CD4-positive, alpha-beta T cell treated with Interleukin-2 at 100 ng/mL for 4 hours (primary cell): ENCODE measurements at places on chromosomes 2 and 18.
A peak's percentile ranks its signal among the peaks of the same experiment; 100 is the strongest.

GRCh38 chr2:28357055-28357454, 35.6 kb upstream of the FOSL2 start:
- no peak for DNase-seq

DNA sequence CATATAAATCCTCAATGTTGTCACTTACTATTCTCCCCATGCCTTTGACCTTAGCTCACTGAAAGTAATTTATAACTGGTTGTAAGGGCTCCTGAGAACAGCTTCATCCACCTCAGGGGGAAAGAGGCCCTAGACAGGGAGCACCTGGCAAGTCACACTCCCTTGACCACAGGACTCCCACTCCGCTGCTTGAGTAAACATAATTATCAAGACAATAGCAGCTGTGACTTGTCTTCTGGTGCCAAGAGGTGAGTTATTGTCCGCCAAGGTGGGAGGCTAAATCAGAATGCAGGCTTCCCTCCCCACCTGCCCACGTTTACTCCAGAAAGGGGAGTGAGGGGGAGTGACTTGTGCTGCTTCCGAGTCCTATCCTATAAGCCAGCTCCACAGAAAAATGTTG, 230.6 kb upstream of the LRATD1 start:
- DNase-seq: no peak

DNA sequence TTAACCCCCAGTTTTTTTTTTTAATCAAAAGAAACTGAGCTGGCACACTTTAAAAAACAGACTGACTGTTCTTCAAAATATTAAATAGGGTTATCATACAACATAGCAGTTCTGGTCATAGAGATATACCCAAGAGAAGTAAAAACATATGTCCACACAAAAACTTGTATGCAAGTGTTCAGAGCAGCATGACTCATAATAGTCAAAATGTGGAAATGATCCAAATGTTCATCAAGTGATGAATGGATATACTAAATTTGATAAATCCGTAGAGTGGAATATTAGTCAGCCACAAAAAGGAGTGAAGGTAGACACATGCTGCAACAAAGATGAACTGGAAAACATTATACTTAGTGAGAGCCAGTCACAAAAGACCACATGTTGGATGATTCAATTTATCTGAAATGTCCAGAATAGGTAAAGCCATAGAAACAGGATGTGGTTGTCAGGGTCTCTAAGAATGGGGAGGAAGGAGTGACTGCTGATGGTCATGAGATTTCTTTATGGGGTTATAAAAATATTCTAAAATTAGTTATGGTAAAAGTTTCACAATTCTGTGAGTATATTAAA, 5.1 kb downstream of the SMIM21 start:
- no peak for DNase-seq

DNA sequence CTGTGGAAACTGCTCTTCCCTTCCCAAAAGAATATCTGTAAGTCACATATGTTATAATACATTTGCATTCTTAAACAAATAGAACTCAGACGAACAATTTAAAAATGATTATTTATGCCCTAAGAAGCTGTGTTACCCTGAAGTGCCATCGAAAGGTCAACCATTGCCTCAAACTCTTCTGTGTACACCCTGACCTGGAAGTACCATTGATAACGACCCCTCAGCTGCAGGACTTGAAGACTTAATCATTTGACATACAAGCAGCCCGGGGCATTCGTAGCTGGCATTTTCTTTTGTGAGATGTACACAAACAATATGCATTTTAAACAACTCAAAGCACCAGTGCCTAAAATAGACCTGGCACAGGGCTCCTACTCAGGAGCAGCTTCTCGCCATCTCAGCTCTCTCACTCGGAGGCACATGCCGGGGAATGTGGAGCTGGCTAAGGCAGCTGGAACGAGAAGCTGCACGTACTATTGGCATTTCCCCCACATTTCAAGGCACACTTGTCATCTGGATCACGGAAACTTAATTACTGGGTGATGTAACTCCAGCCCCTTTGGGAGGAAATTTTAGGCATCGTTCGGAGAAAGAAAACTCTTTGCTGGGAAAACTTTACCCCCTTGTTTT, 170.0 kb upstream of the GALNT5 start:
- DNase-seq: no peak

- DNase-seq: no peak
Observed at GRCh38 chr2:110114831-110115255, 779 bp downstream of the MALL start.

DNA sequence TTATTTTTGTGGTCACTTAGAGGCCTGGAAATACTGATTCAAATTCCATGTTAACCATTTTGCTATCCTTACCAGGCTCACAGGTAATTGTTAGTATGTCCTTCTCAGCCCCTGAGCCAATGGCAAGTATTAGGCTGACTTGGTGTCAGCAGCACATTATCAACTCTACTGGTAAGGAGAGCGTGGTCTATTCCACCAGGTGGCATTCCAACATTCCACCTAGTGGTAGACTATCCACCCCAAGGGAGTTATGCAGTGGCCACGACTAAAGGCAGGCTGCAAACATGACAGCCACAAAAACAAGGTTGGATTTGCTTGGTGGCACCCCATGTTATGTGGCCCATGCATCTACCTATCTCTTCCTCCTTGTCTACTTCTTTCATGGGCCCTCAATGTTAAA, 31.8 kb upstream of the GCC2 start:
- DNase-seq: peak; percentile 7

DNA sequence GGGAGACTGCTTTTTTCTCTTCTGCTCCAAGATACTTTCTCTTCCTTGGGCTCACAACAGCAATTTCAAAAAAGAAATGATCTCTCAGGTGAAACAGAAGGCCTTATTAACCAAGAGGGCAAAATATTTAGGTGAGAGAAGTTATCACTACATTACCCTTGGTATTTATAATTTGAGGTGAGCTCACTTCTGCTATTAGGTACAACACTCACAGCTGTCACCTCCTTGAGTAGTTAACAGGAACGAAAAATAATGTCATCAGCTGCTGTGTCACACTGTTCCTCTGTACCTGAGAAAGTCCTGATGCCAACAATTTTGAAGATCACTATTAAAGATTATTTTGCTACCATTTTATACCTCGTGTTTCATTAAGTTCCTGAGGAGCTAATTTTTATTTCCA, 205.0 kb downstream of the DLGAP1 start:
- DNase-seq: no peak
